Activated T-cell treated with anti-CD3 and anti-CD28 coated beads for 4 hours (primary cell): ENCODE measurements at places on chromosomes 3 and 15.

DNA sequence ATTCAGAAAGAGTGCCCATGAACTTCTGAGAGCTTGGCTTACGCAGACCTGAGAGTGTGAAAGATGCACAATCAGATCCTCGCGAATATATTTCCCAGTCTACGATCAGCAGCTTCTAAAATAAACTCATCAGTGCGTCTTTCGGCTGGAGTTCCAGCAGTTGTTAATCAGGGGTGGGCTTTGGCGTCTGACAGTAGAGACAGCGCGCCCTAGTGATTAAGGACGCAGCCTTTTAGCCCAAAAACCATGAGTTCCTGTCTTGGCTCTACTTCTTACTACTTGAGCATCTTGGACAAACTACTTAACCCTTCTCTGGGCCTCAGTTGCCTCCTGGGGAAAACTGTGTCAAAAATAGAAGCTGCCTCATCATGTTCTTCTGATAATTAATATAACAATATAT, 15.8 kb upstream of the ARRDC4 start:
- DNase-seq: no peak

DNA sequence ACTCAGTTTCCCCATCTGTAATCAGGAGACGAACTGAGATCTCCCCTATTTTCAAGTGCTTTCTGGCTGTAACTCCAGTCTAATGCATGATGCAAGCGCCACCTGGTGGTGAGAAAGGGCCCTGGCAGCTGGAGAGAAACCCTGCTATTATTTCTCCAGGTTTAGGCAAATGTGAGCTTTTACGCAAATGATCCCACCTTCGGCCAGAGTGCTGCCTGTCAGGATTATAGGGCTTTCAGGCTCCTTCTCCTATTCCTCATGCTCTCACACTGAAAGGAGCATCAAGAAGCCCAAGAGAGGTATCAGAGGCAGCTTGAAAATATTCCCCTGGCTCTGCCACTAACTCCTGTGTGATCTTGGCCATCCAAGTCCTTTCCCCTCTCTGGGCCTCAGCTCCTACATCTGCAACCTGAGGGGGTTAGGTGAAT, 93.9 kb upstream of the RASGRF1 start:
- peak; percentile 57 for DNase-seq

DNA sequence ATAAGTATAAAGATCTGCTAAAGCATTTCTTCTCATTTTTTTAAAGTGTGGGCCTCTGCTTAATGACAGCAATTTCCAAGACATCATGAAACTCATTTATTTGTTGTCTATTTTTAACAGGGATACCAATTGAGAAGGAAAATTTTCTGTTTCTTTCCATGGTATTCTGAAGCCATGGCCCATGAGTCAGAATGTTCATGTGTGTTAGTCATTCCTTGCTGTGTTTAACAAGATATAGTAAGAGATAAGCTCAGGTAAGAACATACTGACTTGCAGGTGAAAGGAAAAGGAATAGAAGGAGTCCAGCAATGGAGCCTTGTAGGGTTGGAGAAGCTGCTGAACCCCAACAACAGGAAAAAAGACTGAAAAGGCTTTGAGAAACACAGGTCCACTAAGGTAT, 17.0 kb upstream of the ARID3B start:
- no peak for DNase-seq

DNA sequence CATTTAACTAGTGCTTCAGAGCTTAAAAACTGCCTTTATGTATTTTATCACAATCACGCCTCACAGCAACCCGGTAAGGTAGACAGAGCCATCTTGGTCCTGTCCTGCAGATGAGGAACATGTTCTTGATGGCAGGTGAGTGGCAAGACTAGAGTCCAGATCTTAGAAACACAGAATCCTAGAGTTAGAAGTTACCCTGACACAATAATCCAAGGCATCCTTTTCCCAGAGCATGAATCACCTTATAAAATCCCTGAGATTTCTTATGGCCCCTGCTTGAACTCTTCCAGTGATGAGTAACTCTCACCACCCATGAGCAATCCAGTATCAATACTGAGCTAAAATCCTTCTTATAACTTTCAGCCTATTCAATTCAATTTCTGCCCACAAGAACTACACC, 16.9 kb downstream of the POPDC2 start:
- DNase-seq: no peak

GRCh38 chr3:22729212-22729611, 473.9 kb upstream of the UBE2E2 start:
- DNase-seq: no peak

- no peak for DNase-seq
These were observed 317.5 kb upstream of the TRIM42 start for GRCh38 chr3:140360332-140360731.

DNA sequence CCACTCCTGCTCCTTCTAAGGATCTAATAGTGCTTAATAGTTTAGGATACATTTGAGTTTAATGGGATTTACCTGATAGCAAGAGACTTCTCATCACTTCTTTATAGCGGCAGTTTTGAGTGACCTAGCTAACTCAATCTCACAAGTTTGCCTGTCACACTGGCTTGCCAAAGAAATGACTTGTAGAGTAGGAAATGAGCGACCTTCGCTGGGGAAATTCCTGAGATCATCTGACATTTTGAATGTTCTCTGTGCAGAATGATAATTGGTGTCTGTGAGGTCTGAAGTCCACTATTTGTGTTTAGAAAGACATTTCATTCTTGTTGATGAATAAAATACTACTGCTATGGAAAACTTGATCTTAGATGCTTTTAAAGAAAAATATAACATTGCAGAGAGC, 30.3 kb downstream of the SUCLG2 start:
- no peak for DNase-seq
